T-helper 17 cell (primary cell): ENCODE measurements at places on chromosomes 2 and 18. TPM values are rescaled to one million over a fixed set of nuclear protein-coding genes. Genes with fewer than 3 reads are reported as not detected.

Gene C2orf42
- total RNA-seq, result 18.1 TPM

Gene ITGA4
- total RNA-seq, result 227 TPM

Gene COL4A3
- total RNA-seq, result 0.52 TPM

Gene ANKRD30B
- not detected for total RNA-seq

Gene SOX11
- total RNA-seq, result not detected

Gene KYNU
- total RNA-seq, result 1.8 TPM

Gene ALK
- total RNA-seq, result not detected

Gene NDC80
- 8.2 TPM for total RNA-seq

Gene BCL11A
- total RNA-seq, result 2.5 TPM

Gene C2orf81
- total RNA-seq, result 2.9 TPM

Gene DGUOK
- 34.2 TPM for total RNA-seq

Gene BCL2L11
- 29.5 TPM for total RNA-seq

Gene EMILIN1
- total RNA-seq, result 1.7 TPM

Gene SPHKAP
- total RNA-seq, result not detected

Gene ITPRIPL1
- 9.9 TPM for total RNA-seq

Gene ZNF385B
- not detected for total RNA-seq

Gene CIB4
- not detected for total RNA-seq

Gene UGT1A3
- not detected for total RNA-seq
